ENCODE measurements at places on chromosomes 5 and 9.

DNA sequence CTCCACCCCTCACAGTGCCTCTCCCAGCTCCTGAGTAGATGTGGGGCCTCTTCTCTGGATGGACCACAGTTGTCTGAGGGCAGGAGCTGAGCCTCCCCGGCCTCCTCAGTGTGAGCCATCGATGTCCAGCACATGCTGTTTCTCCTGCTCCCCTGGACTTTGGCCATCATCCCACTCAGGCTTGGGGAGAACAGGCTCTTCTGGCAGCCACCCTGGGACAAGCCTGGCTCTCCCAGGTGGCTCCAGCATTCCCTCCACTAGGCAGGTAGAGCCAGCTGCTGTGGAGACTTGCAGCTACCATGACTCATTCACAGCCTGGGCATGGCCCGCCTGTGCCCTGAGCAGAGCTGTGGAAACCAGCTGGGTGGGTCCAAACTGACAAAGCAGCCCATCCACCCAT is 77.0 kb downstream of the CSNK1A1 start:
- DNase-seq = no peak

DNA sequence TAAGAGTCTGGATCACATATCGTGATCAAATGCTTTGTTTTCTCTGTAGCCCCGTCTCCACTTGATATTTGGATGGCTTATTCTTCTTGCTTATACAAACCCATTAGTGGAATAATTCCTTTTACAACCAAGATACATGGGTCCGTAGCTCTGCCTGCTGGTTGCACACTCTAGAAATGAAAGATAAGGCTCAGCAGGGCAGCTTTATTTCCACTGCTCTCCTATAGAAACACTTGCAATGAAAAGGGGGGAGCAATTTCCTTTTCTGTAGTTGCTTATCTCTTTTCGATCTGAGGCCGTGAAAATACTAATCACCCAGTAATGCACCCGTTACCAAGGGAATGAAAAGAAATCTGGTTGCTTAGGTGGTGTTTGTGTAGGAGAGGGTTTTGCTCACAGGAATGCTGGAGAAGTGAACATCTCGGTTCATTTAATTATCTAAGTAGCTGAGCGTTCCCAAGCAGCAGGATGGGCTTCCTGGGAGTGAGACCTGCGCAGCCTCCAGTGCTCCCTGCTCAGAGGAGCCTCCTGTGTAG is 131.7 kb downstream of the ADAMTS16 start:
- DNase-seq = no peak

GRCh38 chr5:77101298-77101697 is 14.2 kb upstream of the ZBED3 start:
- DNase-seq = no peak

DNA sequence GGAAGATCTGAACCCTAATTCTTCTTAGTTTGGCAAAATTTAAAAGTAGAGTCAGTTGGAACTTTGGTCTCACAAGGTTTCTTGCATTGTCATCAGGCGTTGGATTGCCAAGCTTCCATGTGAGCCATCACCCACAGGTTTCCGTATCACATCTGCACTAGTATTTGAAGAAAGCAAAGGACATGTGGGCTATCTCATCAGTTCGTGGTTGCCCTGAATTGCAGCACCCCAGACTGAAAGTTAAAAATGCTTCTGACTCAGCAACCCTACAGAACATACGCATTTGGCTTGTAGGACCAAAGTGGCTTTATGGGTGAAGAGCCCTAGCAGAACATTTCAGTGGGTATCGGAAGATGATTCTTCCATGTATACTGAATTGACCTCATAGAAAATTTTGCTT is 358.0 kb downstream of the ENC1 start:
- no peak for DNase-seq

- no peak for DNase-seq
These were observed 92.7 kb downstream of the TRIO start for GRCh38 chr5:14235872-14236271.

DNA sequence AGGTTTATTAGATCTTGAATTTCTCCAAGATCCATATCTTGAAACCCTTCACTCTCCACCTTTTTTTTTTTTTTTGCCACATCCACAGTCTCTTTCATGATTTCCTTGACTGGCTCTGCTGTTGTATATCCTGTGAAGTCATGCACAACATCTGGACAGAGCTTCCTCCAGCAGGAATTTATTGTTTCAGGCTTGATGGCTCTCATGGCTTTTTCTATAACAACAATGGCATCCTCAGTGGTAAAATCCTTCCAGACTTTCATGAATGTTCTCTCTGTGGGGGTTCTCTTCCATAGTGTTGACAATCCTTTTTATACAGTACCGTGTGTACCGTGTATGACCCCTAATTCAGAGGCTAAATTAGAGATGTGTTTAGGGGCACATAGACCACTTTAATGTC is 24.0 kb downstream of the RANBP17 start:
- no peak for DNase-seq

DNA sequence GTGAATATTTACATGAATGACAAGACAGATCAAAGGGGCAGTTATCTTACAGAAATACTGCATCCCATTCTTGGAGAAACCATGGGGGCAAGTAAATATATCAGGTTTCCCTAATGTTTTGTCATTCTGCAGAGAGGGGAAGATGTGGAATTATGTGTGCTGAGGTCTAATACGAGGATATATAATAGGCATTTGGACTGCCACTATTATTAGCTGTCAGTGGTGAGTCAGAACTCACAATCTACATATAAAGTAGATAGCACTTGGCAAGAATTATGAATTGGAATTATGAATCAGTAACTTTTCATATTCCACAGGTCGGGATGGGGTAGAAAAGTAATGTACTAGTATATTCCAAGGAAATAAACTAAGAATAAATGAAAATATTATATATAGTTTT is 121.7 kb downstream of the GIN1 start:
- DNase-seq = no peak

Measured in activated CD8-positive, alpha-beta T cell treated with anti-CD3 and anti-CD28 coated beads, Interleukin-2, amount 10 ng/mL, durations not matched to agents 7 days and 5 days (primary cell).